ENCODE measurements at places on chromosomes 5 and 9.

GRCh38 chr5:126499853-126500342 is 76.7 kb downstream of the GRAMD2B start:
- DNase-seq = peak; percentile 42

DNA sequence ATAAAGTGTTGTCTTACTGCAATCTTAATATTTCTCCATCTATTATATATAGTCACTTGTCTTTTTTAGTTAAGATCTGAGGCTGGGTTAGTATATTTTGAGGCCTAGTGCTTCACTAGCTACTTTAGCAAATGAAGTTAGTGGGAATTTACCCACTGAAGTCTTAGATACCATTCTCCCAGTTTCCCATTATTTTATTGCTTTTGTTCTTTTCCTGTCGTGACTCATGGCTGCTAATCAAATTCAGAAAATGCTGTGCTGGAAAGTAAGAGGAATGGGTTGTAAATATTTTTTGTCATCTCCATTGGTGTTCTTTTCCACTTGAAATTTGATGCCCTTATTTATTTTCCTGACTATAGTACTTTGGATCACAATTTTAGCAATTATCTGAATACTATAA is 14.2 kb downstream of the TCERG1 start:
- DNase-seq = no peak

DNA sequence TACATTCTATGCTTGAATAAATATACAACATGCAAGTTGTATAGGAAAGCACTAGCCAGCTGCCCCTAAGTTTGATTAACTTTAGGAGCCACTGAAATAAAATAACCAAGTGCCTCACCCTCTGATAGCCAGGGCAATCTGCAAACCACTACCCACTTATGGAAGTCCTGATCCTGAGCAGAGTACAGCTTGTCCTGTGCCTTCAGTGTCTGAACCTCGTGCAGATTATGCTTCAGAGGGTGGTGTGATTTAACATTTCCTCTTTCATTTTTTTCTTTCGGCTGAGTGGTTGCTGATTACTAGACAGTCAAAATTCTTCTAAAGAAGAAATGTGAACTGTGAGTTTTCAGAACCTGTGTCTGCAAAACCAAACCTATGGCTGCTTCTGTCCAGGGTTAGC is 327.7 kb downstream of the PIK3R1 start:
- no peak for DNase-seq

DNA sequence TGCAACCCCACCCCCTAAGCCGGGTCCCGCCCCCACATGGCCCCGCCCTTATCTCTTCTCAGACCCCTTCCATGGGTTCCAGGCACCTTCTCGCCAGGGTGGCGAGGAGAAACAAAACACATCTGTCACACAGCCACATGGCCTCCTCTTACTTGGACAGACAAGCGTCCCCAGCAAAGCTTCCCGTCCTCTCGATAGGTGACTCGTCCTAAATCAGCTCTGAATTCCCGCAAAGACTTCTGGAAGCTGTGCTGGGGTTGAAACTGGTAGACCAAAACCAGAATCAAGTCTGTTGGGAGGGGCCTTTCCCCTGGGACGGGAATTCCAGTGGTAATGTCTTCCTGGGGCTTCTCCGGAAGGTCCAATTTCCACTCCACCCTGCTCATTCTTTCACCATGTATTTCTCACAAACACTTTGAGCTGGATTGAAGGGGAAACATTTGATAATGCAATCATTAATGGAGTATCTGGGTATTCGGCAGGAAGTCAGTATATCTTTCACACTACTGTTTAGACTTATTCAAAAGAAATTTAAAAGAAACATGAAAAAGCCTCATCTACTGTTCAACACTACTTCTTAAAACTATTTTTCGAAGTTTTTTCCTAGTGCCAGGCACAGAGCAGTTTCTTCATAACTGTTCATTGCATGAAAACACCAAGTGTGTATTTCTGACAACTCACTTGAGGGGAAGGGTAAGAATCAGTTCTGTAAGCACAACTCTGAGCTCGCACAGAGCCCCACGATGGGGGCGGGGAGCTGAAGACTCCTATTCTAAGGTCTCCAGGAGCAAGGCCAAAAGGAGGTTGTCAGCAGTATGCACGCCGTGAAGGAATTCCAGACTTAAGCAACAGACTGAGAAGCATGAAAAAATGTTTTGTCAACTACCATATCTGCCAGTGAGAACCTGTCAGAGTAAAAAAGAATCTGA is 644 bp upstream of the CTNNAL1 start:
- DNase-seq = peak; percentile 43

- DNase-seq = no peak
These were observed 1492.9 kb upstream of the C9orf72 start for GRCh38 chr9:29066141-29066640.

- DNase-seq = no peak
These were observed 26.4 kb upstream of the NSMF start for GRCh38 chr9:137485343-137486140.

GRCh38 chr9:137268538-137269201 is 8.9 kb upstream of the TOR4A start:
- no peak for DNase-seq

GRCh38 chr5:16413166-16413860 is 52.3 kb downstream of the ZNF622 start:
- DNase-seq = no peak

- DNase-seq = peak; percentile 46
These were observed 95.6 kb downstream of the DENND1A start for GRCh38 chr9:123834218-123834888.

- DNase-seq = no peak
These were observed 764.7 kb downstream of the MTRR start for GRCh38 chr5:8633696-8634095.

DNA sequence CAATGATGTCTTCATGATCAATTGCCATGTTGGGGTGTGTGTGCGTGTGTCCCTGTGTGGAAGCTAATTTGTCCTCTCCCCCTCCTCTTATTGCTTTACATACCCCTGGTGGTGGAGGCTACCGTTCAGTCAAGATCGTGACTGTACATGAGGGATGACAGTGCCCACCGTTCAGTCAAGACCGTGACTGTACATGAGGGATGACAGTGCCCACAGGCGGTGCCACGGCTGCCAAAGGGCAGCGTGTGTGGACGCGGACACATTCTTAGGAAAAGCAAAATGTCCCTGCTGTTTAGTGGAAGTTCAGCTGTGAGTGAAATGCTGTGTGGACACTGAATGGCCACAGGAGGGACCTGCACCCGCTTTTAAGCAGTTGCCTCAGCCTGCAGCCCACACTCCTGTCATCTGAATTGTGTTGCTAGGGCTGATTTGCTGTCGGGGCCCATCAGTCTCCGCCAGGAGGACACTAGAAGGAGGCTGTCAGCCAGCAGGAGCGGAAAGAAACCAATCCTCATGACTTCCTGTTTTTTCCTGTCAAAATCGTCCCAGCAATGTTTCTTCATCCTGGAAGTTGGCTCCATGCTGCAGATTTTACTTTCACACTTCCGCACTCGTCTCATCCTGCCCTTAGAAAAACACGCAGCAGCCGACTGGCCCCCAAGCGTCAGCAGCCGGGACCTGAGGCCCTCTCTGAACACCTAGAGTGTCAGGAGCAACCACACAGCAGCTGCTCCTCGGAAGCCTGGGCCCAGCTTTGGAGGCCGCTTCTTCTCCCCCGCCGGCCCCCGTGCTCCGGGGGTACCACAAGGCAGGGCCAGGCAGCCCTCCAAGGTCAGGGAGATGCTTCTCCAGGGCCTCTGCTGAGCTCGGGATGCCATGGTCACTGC is 9.1 kb downstream of the OR2V1 start:
- DNase-seq = no peak

DNA sequence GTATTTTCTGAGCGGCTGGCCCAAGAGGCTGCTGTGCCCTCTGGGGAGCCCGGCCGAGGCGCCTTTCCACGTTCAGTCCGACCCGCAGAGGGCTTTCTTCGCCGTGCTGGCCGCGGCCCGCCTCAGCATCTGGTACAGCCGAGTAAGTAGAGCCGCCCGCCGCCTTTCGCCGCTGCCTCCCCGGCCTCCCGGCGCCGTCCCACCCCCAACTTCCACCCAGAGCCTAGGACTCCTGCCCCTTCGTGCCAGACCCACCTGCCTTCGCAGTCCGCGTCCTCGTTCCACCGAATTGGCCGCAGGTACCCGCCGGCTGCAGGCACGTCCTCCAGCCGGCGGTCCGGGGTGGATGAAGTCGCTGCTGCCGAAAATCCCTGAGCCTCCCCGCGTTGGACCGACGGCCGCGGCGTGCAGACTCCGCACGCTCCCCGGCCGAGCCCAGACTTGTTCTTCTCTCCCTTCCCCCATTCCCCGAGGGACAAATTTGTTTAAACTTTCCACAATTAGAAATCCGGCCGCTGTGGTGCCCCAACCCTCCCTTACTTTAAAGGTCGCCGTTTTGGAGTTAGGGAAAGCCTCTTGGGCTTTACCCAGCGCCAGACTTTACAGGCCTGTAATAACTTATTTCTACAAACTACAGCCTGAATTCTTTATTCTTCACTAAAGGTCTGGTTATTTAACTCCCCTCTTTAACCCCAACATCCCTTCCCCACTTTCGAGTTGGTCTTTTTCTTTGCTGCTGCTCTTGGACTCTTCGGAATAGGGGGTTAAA is 589 bp downstream of the RIC1 start:
- peak; percentile 53 for DNase-seq

- no peak for DNase-seq
These were observed 59.5 kb downstream of the ERMP1 start for GRCh38 chr9:5773324-5773999.

DNA sequence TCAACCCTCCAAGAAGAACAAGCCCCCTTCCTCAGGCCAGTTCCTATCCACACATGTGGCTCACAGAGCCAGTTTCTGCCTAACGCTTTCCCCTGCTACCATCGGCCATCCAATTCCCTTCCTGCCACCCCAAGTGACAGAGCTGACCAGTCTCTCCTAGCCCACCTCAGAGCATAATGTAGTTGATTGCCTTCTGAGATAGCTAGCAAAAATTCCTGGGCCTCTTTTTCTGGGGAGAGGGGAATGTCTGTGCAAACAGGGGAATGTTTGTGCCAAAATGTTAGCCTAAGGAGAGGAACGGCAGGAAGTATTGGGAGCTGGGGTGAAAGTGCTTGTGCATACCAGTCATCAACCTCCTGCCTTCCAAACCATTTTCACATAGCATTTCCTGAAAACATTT is 157.0 kb downstream of the PJA2 start:
- no peak for DNase-seq

- no peak for DNase-seq
These were observed 29.2 kb downstream of the PCDHGC5 start for GRCh38 chr5:141517880-141518617.

- DNase-seq = no peak
These were observed 178.0 kb downstream of the RFK start for GRCh38 chr9:76216161-76216649.

DNA sequence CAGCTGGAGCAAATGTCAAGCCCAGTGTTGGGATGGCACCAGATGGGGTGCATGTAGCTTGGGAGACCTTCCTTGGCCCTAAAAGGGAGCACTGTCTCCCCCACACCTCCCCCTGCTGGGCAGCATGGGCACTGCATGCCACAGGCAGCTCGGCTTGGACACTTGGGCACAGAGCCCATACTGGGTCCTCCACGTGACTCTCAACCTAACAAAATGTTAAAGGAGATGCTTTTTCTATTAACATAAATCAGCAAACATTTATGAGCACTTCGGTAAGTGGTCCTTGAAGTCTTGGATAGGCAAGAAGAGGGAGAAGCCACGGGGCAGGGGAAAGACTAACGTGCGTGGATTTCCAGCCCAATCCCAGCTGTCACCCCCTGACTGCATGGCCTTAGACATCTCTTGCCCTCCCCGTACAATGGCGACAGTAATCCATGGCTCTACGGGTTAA is 23.9 kb upstream of the MAPK9 start:
- DNase-seq = peak; percentile 51

- DNase-seq = peak; percentile 95
These were observed 46.3 kb upstream of the TNFSF15 start for GRCh38 chr9:114852050-114852594.
